GM12864 (cell line): ENCODE measurements at places on chromosomes 5 and 9.

DNA sequence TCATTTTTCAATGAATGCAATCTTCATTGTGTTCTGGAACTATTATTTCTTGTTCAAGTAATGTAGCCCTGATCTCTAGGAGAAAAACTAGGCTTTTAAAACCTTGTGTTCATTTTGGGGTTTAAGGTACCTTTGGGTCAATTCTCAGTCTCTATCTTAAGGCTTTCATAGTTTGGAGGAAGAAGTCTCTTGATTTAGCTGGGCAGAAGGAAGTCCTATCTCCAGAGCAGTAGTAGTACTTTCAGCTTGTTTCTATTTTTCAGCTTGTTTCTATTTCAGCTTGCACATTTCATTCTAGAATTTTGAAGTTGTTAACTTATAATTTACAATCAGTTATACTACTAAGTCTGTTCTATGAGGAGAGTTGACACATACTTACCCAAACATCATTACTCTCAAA lies 15.2 kb downstream of the CSNK1G3 start:
- no peak for DNase-seq

- DNase-seq, result no peak
These were observed 75.7 kb downstream of the MED10 start for GRCh38 chr5:6302684-6303083.

GRCh38 chr5:150523472-150524350 lies 15.8 kb downstream of the NDST1 start:
- peak; percentile 30 for DNase-seq

- no peak for DNase-seq
These were observed 530 bp downstream of the RAPGEF1 start for GRCh38 chr9:131739133-131739958.

- no peak for DNase-seq
These were observed 4.8 kb upstream of the SNAPC4 start for GRCh38 chr9:136404801-136405136.

DNA sequence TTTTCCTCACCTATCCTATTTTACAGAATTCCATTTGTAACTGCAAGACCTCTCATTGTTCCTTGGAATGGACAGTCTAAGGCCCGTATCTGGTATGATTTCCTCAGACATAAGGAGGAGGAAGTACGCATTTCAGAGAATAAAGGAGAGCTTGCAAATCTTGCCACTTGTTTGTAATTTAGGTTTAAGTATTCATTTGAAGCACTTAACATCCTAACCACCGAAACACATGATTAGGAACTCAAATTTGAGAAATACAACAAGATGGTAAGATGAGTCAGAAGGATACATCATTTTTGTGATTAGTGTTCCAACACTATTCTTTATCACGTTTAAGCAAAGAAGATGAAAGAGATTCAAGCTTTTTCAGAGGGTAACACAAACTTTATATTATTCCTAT lies 3.9 kb upstream of the ZCCHC9 start:
- DNase-seq, result no peak

DNA sequence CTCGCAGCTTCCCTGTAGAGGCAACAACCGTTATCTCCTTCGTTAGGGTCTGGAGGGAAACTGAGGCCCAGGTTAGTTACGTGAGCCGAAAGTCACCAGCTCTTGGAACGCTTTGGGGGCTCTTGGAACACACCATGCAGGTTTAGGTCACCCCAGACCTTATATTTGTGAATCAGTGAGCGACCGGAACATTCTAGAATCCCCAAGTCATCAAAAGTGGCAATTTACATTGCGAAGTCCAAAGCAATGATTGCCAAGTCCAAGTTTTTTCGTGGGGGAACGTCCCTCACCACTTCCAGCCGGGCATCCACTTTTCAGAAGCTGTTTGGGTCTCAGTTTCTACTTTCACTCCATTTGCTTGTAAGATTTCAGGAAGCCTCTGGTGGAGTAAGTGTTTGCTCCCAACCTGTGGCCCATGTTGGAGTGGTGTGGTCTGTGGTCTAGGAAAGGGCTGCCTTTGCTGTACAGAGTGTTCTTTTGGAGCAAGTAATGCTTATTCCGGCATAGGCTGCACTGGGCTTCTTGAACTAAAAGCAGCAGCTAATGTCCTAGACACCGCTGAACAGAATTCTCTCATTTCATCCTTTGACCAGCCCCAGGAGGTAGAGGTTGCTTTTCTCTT lies 32.8 kb upstream of the SPRY4 start:
- DNase-seq, result no peak

DNA sequence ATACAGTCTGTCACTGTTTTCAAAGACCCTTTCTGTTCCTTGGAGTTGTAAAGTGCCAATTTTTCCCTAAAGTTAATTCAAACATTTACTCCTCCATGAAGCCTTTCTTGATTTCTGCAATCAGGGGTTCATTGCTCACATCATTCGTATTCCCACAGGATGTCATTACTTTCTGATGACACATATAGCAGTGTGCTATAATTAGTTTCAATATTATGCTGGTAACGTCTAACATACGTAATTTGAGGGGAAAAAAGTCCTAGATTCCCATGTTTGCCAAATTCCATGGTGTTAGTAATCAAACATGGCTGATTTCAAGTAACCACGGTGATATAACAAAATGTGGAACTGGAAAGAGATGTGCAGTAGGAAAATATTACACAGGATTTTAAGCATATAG lies 468.2 kb upstream of the MEF2C start:
- DNase-seq, result no peak

GRCh38 chr5:34490506-34491250 lies 165.4 kb upstream of the RAI14 start:
- DNase-seq, result no peak

DNA sequence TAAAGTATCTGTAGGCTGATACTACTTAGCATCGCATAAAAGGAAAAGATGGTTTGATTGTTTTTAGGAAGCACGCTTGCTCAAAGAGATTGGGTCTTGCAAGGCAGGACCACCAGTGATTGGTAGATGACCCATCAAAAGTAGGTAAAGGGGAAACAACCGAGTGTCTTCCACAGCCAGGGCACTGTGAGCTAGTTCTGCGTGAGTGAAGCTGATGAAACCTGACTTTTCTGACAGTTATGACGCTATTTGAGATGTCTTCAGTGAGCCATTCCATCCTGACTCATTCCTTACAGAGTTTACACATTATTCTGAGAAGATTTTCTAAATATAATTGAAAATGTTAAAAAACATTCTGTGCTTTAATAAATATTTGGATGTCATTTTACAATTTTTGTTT lies 49.7 kb downstream of the BASP1 start:
- peak; percentile 41 for DNase-seq

GRCh38 chr5:109653042-109653441 lies 36.7 kb upstream of the MAN2A1 start:
- no peak for DNase-seq

GRCh38 chr5:155282503-155283107 lies 269.1 kb downstream of the KIF4B start:
- DNase-seq, result no peak

GRCh38 chr5:126656401-126657007 lies 55.8 kb downstream of the PHAX start:
- no peak for DNase-seq

DNA sequence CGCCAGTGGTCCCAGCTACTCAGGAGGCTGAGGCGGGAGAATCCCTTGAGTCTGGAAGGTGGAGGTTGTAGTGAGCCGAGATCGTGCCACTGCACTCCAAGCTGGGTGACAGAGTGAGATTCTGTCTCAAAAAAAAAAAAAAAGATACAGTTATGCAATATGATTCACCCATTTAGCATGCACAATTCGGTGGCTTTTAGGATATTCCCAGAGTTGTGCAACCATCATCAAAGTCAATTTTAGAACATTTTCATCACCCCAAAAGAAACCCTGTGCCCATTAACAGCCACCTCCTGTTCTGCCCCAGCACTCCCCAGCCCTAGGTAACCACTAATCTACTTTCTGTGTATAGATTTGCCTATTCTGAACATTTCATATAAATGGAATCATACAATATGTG lies 4.3 kb upstream of the DHFR start:
- no peak for DNase-seq

DNA sequence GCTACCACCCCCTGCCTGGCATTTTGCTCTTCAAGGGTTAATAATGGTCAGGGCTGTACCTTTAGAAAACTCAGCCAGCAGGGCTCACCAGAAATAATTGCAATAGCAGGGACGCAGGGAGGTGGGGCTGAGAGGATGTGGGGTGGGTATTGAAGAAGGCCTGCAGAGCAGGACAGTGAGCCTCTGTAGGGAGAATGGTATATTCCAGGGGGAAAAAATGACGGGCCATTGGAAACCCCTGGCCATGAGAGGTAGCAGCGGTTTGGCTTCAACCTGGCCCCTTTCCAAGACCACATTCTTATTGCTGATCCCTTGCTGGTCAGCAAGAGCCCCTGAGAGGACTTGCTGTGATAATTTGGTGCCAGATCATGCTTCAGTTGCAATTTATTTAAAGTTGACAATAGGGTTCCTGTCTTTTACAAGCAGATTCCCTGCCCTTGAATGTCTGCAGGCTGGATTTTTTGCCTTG lies 36.7 kb upstream of the CTNNA1 start:
- no peak for DNase-seq

DNA sequence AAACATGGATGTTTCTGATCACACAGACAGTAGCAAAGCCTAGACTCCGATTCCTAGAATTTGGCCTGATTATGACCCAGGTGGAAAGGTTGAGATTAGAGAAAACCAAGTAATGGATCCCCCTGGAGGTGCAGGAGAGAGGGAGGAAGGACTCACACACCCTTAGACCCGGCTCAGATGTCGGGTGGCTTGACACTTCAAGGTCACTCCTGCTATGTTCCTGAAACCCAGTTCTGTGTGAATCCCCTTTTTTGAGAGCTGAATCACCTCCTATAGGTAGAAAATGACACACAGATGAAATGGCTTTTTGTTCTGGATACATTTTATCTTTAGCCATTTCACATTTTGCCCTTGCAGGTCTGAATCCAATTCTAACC lies 192.8 kb downstream of the ARRDC3 start:
- no peak for DNase-seq

GRCh38 chr5:180589771-180590542 lies 1.3 kb downstream of the SCGB3A1 start:
- no peak for DNase-seq

DNA sequence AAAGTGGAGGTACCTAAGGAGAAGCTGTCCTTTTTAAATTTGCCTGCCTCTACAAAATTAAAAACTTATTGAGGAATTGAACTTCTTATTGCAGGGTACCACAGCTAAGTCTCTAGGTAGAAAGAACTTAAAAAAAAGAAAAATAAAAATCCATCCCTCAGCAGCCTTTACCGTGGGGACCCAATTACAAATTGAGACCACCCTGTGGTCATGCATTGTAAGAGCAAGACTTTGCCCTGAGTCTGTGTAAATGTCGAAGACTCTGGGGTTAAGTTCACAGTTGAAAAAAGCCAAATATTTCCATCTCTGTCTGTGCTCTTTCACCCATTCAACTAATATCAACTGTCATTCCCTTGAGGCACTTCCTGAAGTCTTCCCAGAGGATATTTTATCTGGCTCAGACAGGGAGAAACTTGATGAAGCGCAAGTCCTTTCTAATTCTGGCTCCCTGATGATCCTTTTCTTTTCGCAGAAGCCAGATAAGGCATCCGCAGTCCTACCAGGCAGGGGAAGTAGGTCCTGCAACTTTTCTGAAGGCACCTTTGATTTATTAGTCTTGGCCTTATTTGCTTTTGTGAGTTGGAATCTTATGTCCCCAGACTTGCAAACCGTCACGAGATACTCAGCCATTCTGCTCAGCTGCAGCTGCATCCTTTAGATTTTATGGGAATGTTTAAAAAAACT lies 323.8 kb upstream of the WWC1 start:
- no peak for DNase-seq

GRCh38 chr9:92535940-92536850 lies at the start of gene ECM2:
Gene ECM2, minus strand, starts transcription at chr9:92535990. Its CDS starts 13,124 bp downstream, at chr9:92522866.
- no peak for DNase-seq

GRCh38 chr9:19470567-19470966 lies 61.8 kb downstream of the ACER2 start:
- no peak for DNase-seq

- no peak for DNase-seq
These were observed 599 bp downstream of the NMRK1 start for GRCh38 chr9:75087289-75087823.

GRCh38 chr5:110880413-110880812 lies 141.6 kb downstream of the SLC25A46 start:
- no peak for DNase-seq

DNA sequence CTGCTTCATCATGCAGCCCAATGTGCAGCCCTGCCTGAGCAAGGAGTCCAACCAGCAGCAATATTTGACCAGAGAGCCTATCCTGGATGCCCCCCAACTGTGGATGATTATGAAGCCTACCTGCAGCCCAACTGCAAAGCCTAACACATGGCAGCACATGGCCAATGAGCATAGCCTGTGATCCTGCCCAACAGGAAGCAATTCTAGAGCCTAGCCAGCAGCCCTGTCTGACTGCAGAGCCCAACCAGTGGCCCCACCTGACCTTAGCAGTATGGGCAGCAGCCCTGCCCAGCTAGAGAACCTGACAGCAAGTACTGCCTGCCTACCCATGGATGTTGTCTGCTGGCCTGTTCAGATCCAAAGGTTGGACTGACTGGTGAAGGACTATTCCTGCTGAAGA lies 97.3 kb upstream of the SH3GL2 start:
- no peak for DNase-seq

DNA sequence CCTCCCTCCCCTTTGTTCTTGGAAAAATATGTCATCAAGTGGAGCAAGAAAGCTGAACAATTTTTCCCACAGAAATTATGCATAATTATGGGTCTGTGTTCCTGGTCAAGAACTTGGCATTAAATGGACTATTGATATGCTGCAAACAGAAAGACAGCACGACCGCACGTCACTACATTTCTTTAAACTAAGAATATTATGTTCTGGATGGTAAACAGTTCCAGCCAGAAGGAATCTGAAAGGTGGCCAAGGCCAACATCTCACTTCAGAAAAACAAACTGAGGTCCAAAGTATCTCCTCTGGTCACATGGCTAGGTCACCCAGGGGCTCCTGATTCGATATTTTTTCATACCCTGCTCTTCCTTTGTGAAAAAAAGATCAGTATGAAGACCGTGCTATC lies 173.3 kb upstream of the GAS1 start:
- no peak for DNase-seq

- no peak for DNase-seq
These were observed 27.2 kb downstream of the AK3 start for GRCh38 chr9:4713849-4714248.

DNA sequence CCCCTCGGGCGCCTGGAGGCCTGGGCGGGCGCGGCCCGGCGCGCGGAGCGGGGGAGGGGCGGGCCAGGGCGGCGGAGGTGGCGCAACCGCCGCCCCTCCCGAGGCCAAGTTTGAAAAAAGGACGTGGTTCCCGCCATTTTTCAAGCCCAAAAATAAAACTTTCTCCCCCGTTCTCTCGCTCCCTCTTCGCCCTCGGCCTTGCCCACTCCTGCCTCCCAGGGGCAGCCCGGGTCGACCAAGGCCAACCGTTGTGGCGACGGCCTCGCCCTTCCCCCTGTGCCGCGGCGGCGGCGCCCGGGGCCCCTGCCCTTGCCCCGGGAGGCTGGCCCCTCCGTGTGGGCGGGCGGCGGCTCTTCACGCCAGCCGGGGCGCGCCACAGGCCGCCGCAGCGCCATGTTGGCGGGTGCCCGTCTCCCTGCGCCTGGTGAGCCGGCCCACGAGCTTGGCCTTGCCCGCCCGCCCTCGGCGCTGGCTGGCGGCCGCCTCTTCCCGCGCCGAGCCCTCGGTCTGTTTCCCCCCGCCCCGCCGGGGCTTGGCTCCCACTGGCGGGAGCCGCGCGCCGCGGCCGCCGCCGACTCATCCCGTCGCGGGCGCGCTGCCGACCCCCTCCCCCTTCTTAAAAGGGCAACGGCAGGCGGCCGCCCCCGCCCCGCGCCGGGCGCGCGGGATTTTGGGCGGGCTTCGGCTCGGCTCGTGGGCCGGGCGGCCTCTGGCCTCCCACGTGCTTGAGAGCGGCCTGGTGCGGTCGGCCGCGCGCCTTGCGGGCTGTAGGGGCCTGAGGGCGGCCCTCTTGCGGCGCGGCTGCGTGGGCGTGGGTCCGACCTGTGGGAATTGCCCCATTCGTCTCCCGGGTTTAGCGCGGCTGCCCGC lies 1.3 kb downstream of the ANP32B start:
- no peak for DNase-seq
